SIG-M5 (cell line): ENCODE measurements at places on chromosomes 2 and 18.

DNA sequence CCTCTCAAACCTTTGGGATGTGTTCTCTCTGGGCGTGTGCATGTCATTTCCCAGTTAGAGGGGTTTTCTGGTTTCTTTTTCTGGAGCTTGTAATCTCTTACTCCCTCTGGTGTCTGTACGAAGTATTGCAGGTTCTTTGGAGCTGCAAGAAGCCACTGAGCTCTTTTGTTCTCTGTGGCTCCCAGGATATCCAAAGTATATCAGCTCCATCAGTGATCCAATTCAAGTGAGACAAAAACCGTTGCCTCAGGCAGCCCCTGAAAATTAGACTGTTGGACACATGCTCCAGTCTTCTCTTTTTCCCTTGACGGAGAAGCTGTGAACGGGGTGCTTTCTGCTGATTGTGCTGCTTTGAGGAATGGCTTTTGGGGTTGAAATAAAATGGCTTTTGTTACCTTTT, 59.0 kb upstream of the LDLRAD4 start:
- DNase-seq: no peak

- DNase-seq: no peak
Observed at GRCh38 chr2:234980451-234981187, 28.8 kb downstream of the SH3BP4 start.

GRCh38 chr2:127950264-127950663, 64.5 kb upstream of the AMMECR1L start:
- no peak for DNase-seq

GRCh38 chr2:218855305-218856166, 4.1 kb upstream of the WNT6 start:
- no peak for DNase-seq

DNA sequence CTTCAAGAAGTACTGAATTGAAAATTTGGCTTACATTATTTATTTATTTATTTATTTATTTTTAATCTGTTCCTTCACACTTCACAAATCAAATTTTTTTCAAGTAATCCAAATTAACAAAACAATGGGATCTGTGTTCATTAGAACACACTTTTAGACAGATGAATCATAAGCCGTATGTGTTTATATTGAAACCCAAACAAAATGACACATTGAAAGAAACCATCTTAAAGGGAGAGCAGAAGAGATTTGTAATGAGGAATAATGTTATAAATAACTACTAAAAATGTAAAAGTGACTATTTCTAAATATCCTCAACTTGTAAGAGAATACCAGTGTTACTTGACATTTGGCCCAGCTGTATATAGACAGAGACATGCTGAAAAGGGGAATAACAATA, 991.0 kb upstream of the CHAC2 start:
- DNase-seq: no peak

DNA sequence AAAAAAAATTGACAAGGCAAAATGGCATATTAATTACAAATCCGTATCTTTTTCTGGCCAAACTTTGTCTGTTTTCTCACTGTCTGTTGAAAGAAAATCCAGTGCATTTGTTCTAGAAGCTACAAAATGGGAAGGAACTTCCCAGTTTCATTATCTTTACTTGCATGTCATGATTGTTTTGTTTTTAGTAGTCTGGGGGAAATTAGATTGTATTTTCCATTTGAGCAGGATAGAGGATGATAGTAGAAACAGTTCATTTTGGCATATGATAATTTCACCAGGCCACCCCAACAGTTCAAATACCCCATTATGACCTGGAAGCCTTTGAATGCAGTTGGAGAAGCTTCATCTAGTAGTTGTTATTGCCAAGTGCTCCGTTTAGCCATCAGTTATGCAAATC, 77.5 kb upstream of the RANBP2 start:
- no peak for DNase-seq
